NCI-H82 (cell line): ENCODE measurements at places on chromosomes 5 and 9.
A peak's percentile ranks its signal among the peaks of the same experiment; 100 is the strongest.

- no peak for DNase-seq
Measured at GRCh38 chr9:27429436-27429835, 94.7 kb upstream of the IFNK start.

- no peak for DNase-seq
Measured at GRCh38 chr5:122126756-122127321, 2.5 kb upstream of the ZNF474 start.

DNA sequence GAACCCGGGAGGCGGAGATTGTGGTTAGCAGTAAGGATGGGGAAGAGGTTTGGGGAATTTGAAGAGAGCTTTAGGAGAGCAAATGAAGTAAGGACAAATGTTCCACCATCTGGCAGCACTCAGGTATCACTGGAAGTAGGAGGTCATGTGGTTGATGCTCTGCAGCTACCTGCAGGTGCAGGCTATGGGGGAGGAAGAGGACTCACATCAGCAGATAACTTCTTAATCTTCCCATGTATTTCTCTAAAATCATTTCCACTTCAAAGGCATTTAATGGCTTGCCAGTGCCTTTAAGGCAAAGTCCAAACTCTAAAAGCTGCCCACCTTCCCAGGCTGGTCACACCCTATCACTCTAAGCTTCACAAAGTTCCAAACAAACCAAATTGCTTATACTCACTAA is 8.1 kb upstream of the HAVCR1 start:
- peak; percentile 2 for DNase-seq

- no peak for DNase-seq
Measured at GRCh38 chr9:77013932-77014596, 5.4 kb upstream of the FOXB2 start.

DNA sequence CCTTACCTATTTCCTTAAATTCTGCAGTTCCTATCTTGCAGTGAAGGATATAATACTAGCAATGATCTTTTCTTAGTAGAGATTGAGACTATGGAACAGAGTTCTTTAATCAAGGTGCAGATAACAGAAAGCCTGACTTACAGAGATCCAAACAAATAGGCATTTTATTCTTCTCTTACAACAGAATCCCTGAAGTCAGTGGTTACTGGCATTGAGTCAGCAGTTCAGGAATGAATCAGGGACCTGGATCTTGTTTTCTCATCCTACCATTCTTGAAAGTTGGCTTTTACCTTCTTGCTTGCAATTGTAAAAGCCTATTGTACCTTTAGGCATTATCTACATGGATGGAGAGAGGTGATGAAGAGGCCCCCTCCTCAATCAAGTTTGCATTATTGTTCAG is 47.5 kb upstream of the TLE4 start:
- no peak for DNase-seq

DNA sequence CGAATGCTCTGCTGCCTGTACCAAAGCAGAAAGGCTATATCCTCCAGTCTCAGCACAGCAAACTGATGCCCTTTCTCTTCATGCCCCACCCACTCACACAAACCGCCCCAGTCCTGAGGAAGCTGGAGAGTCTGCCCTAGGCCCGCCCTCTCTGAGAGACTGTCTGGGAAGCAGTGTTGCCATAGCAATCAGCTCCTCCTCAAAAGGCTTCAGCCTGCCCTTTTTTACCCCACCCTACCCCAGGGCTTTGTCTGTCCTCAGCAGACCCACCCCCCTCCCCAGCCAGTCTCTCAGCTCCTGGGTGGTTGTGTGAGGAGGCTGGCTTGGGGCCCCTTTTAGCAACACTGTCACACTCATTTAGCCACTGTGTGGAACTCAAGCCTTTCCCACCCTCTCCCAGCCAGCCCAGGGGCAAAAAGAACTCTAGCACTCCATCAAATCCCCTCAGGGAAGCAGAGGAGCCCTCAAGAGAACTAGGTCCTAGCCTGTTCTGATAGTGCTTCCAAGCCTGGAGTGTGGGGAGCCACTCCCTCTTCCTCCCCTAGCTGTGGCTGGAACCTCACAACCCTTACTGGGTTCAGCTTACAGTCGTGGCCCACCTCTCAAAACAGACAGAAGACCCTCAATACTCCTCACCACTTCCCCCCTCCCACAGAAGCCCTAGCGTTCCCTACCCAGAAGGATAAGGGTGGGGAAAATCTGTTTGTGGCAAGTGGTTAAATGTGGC is 1.4 kb downstream of the ATOSB start:
- peak; percentile 76 for DNase-seq

DNA sequence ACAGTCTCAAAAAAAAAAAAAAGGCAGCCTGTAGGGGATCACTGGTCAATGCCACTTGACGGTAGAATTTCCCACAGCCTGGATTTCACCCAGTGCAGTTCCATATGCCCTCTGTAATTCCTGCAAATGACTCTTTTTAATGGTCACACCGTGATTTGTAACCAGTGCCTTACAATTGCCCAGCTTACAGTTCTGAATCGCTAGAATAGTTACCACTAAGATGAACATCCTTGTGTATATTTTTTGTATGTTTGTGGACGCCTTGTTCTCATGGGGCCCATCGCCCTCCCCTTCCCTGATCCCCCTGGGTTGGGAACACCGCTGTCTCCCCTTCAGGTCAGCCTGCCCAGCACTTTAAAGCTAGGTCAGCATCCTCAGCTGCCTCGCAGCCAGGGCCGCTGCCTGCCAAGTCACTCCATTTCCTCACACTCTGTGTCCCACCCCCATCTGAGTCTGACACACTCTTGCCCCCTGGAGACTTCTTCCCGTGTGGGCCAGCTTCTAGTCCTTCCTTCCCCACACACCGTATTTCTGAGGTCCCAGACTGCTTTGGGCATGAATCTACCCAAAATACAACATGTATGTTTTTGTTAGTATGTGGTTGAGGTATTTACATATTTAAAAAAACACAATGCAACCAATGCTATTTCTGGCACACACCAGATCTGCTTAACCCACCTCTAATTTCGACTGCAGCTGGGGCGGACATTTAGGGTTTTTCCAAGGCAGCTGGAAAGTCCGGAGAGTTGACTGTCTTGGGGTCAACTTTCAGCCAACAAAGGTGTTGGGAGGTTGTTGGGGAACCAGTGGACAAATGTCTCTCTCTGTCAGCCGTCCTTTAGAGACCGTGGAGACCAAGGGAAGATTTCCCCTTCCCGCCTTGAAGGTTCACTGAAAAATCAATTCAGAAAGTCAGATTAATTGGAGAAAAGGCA is 120.5 kb upstream of the NEK6 start:
- no peak for DNase-seq

- DNase-seq: no peak
Measured at GRCh38 chr9:134961331-134962064, 43.8 kb upstream of the FCN1 start.

GRCh38 chr5:95822043-95822541 is 434 bp downstream of the GLRX start:
- DNase-seq: peak; percentile 81

DNA sequence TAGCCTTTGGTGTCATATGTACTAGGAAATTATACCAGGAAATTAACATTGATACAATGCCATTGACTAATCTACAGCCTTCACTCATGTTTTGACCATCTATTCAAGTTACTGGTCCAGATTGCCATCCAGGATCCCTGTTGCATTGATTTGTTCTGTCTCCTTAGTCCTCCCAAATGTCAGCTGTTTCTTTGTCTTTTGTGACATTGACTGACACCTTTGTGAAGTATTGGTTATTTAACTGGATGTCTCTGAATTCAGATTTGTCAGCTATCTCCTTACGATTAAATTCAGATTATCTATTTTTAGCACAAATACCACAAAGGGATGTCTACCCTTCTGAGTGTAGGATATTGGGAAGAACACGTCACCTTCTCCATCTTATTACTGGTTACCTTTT is 73.7 kb upstream of the CTNND2 start:
- no peak for DNase-seq

GRCh38 chr9:105246656-105247173 is 2.3 kb downstream of the SLC44A1 start:
- DNase-seq: no peak
